ENCODE measurements at places on chromosomes 1 and 21. TPM values are rescaled to one million over a fixed set of nuclear protein-coding genes. Genes with fewer than 3 reads are reported as not detected.

The MOV10 gene
- 100 TPM for total RNA-seq

The OR2T3 gene
- total RNA-seq, result not detected

The OR2T35 gene
- total RNA-seq, result not detected

The CDK18 gene
- 1.4 TPM for total RNA-seq

GRCh38 chr1:20323613-20323920 is 32.9 kb downstream of the VWA5B1 start:
- H3K4me3 ChIP-seq, result no peak overlapping the region
- no peaks in the 10 kb centered on the region for H3K36me3 ChIP-seq
- peaks cover 52% of the 10 kb centered on the region for H3K27me3 ChIP-seq
- peaks cover 30% of the 10 kb centered on the region for H3K4me1 ChIP-seq
- no peak overlapping the region for H3K27ac ChIP-seq

DNA sequence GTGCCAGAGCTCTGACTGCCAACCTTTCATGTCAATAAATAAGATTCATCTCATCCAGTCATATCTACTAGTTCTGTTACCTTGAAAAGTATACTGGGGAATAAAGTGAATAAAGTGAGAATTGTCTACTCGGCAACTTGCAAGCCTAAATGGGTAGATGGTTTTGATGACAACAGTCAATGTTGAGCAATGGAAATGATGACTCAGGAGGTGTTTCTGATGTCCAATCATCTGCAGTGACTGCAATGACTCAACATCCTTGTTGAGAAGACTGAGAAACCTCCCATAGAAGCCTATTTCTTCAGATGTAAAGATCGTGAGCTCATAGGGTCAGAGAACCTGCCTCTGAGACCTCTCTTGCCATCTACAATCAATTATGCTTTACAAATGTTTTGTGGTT is 276.4 kb downstream of the SPATA17 start:
- H3K27me3 ChIP-seq, result no peaks in the 10 kb centered on the region
- no peak overlapping the region for H3K4me3 ChIP-seq
- no peak for DNase-seq
- H3K36me3 ChIP-seq, result no peaks in the 10 kb centered on the region
- no peak overlapping the region for H3K27ac ChIP-seq

- H3K27ac ChIP-seq, result no peak overlapping the region
- no peak overlapping the region for H3K4me3 ChIP-seq
- peaks cover 3% of the 10 kb centered on the region for H3K27me3 ChIP-seq
- H3K4me1 ChIP-seq, result no peaks in the 10 kb centered on the region
- DNase-seq, result no peak
These were observed 55.6 kb downstream of the KIF21B start for GRCh38 chr1:200967693-200968468.

GRCh38 chr1:172109359-172109758 is 268.1 kb downstream of the DNM3 start:
- no peak overlapping the region for H3K27ac ChIP-seq
- no peaks in the 10 kb centered on the region for H3K4me1 ChIP-seq
- H3K36me3 ChIP-seq, result no peaks in the 10 kb centered on the region
- DNase-seq, result no peak
- no peak overlapping the region for H3K4me3 ChIP-seq
- H3K27me3 ChIP-seq, result no peaks in the 10 kb centered on the region

- DNase-seq, result no peak
- no peaks in the 10 kb centered on the region for H3K4me1 ChIP-seq
- H3K27me3 ChIP-seq, result no peaks in the 10 kb centered on the region
- no peaks in the 10 kb centered on the region for H3K36me3 ChIP-seq
- H3K4me3 ChIP-seq, result no peak within 1 kb of the TSS
These were observed at the start of gene TNNI3K for GRCh38 chr1:74235153-74235552. Gene TNNI3K (plus strand): TSS chr1:74235387. CDS start chr1:74235452, 65 bp downstream.

DNA sequence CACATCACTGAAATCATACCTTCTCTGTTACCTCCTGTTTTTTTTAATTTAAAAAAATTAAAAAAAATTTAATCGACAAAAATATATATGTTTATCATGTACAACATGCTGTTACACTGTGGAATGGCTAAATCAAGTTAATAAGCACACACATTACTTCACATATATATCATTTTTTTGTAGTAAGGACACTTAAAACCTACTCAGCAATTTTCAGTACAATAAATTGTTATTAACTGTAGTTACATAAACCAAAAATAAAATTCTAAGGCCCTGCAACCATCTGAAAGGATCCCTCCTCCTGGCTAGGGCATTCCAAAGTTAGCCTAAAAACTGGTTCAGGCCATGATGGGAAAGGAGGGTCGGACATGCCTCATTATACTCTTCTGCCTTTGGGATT is 23.6 kb upstream of the COQ8A start:
- no peaks in the 10 kb centered on the region for H3K27me3 ChIP-seq
- H3K4me3 ChIP-seq, result no peak overlapping the region
- H3K4me1 ChIP-seq, result peaks cover 19% of the 10 kb centered on the region
- no peak for DNase-seq

- H3K36me3 ChIP-seq, result no peaks in the 10 kb centered on the region
- H3K4me3 ChIP-seq, result no peak overlapping the region
- H3K4me1 ChIP-seq, result peaks cover 16% of the 10 kb centered on the region
- DNase-seq, result no peak
- H3K27me3 ChIP-seq, result peaks cover 40% of the 10 kb centered on the region
- no peak overlapping the region for H3K27ac ChIP-seq
These were observed 48.1 kb downstream of the PHC2 start for GRCh38 chr1:33382661-33383415.

DNA sequence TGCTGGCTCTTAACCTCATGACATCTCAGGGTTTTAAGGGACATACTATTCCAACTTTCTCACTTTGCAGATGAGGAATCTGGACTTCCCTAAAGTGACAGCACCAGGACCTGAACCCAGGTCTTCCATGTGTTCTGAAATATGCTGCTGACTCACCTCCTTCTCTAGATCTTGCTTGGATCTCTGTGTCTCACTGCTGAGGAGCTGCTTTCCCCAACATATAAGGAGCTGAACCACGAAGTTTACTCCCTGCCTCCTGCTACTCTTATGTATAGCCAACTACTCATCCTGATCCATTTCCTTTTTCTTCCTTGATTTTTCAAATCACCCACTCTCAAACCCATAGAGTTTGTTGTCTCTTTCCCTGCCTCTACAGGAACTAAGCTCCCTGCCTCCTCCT is 38.2 kb downstream of the ALG14 start:
- H3K4me3 ChIP-seq, result no peak overlapping the region
- DNase-seq, result no peak
- no peaks in the 10 kb centered on the region for H3K4me1 ChIP-seq
- no peak overlapping the region for H3K27ac ChIP-seq

DNA sequence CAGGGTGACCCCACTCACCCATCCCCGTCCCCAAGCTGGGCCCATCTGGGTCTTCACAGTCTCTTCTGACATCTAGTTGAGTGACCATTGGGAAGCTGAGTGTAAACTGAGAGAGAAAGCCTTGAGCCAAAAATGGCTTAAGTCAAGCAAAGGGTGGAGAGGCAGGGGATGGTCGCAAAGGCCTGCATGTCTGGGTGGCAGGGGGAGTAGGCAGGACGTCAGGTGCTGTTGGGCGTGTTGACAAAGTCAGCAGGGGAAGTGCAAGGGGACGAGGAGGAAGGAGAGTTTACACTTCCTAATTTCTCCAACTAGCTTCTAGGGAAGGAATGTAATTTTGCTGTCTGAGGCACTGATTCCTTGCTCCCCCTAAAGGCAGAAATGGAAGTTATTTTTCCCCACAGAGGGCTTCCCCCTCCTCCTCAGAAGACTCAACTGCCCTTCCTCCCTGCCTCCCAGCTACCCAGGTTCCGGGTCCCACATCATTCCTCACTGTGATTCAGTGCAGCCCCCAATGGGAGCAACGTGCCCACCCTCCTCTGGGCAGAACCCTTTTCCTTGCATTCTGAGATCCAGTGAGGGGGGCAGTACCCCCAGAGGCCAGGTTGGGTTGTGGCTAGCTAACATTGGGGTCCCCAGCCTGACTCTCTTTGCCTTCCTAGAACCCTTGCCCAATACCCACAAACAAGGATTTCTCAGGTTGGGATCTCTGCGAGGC is 1.2 kb upstream of the ADORA1 start:
- H3K4me1 ChIP-seq, result peaks cover 11% of the 10 kb centered on the region
- DNase-seq, result no peak
- H3K27ac ChIP-seq, result no peak overlapping the region
- H3K36me3 ChIP-seq, result no peaks in the 10 kb centered on the region

DNA sequence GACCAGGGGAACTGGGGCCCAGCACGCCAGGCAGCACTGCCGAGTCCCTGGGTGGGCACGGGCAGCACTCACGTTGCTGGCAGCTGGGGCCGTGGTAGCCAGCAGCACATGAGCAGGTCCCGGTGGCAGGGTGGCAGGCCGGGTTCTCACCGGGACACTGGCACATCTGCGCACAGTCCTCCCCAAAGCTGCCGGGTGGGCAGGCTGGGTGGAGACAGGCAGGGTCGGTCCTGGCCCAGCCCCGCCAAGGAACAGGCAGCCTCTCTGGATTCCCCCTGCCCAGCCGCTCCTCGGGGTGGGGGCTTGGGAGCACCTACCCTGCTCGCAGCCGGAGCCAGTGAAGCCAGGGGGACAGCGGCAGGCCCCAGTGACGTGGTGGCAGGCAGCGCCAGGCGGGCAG is 42.5 kb downstream of the ARHGEF16 start:
- H3K4me3 ChIP-seq, result no peak overlapping the region
- DNase-seq, result no peak
- H3K27me3 ChIP-seq, result no peaks in the 10 kb centered on the region
- no peak overlapping the region for H3K27ac ChIP-seq

DNA sequence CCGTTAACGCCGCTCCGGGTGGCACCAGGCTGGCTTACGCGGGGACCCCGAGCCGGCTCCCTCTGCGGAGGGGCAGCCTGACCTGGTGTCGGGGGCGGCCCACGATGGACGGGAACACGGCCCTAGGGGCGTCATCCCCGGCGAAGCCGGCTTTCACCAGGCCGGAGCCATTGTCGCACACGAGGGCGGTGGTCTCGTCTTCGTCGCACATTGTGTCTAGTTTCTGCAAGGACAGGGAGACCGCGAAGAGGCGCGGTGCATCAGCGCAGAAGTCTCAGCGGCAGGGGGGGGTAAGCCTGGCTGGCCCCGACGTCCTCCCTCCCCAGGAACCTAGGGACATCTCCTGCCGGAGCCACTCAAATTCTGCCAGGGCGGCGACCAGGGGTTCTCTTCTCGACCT is 989 bp downstream of the ACTA1 start:
- peaks cover 21% of the 10 kb centered on the region for H3K4me1 ChIP-seq
- peaks cover 10% of the 10 kb centered on the region for H3K36me3 ChIP-seq
- no peak for DNase-seq
- H3K27ac ChIP-seq, result no peak overlapping the region
- no peak overlapping the region for H3K4me3 ChIP-seq

GRCh38 chr1:234303231-234303630 is 70.0 kb upstream of the COA6 start:
- DNase-seq, result no peak
- H3K27ac ChIP-seq, result no peak overlapping the region
- H3K4me1 ChIP-seq, result no peaks in the 10 kb centered on the region
- peaks cover 2% of the 10 kb centered on the region for H3K27me3 ChIP-seq
- H3K4me3 ChIP-seq, result no peak overlapping the region
- H3K36me3 ChIP-seq, result no peaks in the 10 kb centered on the region

GRCh38 chr1:62438163-62438562 is 1.3 kb downstream of the USP1 start:
- peaks cover 46% of the 10 kb centered on the region for H3K4me1 ChIP-seq
- H3K27me3 ChIP-seq, result no peaks in the 10 kb centered on the region
- peaks cover 48% of the 10 kb centered on the region for H3K36me3 ChIP-seq
- DNase-seq, result no peak
- H3K4me3 ChIP-seq, result peak overlapping the region; percentile 91

- peaks cover 3% of the 10 kb centered on the region for H3K4me1 ChIP-seq
- peak overlapping the region; percentile 41 for H3K27ac ChIP-seq
- peaks cover 70% of the 10 kb centered on the region for H3K36me3 ChIP-seq
These were observed 23.4 kb downstream of the DDI2 start for GRCh38 chr1:15640667-15641066.

DNA sequence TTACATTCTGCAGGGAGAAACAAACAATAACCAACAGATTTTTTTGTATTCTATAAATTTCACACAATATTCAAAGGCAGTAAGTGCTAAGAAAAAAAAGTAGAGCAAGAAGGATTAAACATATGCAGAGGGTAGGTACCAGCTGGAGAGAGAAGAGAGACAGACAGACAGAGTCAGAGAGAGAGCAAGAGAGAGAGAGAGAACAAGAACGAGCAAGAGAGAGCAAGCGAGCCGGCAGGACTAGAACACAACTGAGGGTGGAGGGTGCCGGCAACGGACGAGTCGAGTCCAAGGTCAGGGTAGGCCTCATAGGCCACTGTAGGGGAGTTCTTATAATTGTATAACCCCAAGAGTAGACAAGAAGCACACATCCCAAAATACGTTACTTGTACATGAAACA is 97.1 kb downstream of the RERE start:
- no peaks in the 10 kb centered on the region for H3K27me3 ChIP-seq
- H3K36me3 ChIP-seq, result no peaks in the 10 kb centered on the region
- DNase-seq, result no peak
- no peak overlapping the region for H3K4me3 ChIP-seq

- no peaks in the 10 kb centered on the region for H3K27me3 ChIP-seq
- H3K36me3 ChIP-seq, result peaks cover 8% of the 10 kb centered on the region
- H3K4me3 ChIP-seq, result no peak overlapping the region
These were observed 111.8 kb upstream of the KIAA1614 start for GRCh38 chr1:180800945-180801344.

DNA sequence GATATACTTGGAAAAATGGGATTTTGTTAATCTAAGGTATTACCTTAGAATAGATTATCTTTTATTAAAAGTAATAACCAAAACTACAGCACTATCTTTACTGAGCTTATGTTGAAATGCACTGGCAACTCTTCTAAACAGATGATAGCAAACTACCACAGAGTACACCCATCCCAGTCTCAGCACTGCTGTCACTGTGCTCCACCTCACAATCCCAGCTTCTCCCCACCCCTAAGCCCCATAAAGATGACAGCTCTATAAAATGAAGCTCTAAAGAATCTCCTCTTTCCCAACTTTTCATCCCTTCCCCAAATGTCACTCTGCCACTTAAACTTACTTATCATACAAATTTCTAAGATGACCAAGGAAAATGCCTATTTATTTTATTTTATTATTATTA is 6.4 kb downstream of the DSTYK start:
- peaks cover 35% of the 10 kb centered on the region for H3K4me1 ChIP-seq
- DNase-seq, result no peak
- no peaks in the 10 kb centered on the region for H3K27me3 ChIP-seq
- no peak overlapping the region for H3K27ac ChIP-seq
- H3K4me3 ChIP-seq, result no peak overlapping the region
